HEK293T (cell line): ENCODE measurements at places on chromosomes 11 and 22.

DNA sequence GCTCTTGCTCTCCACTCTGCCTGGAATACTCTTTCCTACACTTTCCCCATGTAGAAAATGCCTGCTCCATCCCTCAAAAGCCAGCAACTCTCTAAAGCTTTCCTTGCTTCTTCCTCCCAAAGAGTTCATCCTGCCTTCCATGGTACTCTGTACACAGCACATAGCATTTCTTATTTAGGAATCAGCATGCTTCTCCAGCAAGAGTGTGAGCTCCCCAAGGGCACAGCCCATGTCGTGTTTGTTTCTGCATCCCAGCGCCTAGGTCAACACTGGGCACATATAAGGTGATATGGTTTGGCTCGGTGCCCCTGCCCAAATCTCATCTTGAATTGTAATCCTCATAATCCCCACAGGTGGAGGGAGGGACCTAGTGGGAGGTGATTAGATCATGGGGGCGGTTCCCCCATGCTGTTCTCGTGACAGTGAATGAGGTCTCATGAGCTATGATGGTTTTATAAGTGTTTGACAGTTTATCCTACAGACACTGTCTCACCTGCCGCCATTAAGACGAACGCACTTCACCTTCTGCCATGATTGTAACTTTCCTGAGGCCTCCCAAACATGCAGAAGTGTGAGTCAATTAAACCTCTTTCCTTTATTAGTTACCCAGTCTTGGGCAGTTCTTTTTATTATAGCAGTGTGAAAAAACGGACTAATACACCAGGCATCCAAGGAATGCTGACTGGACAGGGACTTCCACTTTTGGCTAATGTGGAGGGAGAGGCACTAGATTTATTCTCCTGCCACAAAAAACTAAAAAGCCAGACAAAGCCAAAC lies 8.2 kb downstream of the VPS37C start:
- DNase-seq, result no peak

- DNase-seq, result no peak
These were observed 126.5 kb downstream of the RASSF10 start for GRCh38 chr11:13135385-13136271.

DNA sequence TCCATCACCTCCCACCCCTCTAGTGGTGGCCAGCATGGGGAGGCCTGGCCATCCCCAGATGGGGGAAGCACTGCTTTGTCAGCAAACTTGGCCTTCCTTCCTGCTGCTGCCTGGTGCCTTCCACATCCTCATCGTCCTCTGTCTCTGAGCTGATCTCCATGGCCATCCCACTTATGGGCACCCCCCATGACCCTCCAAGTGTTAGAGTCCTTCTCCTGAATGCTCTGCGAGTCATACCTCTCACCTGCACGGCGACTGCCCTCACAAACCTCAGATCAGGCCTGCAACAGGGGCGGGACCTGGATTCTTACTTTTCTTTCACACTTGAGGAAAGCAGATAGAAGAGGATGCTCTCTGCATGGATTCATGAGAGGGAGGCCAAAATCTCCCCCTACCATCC lies 24.0 kb downstream of the POU2AF1 start:
- DNase-seq, result no peak

DNA sequence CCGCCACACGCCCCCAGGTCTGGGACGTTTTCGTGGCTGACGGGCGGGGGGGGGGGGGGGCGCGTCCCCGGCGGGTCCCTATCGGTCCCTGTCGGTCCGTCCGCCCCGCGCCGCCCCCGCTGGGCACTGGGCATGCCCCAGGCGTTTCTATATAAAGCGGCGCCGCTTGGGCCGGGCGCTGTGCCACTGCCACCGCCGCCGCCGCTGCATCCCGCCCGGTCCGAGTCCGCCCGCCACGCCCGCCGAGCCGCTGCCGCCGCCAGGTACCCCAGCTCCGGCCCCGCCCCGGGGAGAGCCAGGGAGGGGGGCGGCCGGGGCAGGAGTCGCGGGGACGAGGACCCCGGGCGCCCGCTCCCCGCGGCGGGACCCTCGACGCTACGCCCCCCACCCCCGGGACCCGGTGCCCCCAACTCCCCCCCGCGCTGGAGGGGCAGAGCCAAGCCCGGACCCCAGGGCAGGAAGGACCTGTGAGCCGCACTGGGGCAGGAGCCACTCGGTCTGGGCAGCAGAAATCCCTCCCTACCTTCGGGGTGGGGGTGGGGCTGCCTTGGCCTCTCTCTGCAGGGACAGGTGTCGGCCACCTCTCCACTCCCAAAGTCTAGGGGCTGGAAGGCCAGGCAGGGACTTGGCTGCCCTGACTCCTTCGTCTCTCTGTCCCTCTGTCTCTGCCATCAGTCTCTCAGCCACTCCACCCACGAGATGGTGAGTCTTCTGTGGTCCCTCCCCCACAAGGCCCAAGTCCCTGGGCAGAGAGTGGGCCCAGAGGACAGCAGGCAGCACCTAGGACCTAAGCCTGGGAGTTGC lies at the start of gene CARNS1:
CARNS1 (plus strand) TSS at position 178 of the 804 bp plus-strand sequence; CDS start at position 700, 522 bp downstream.
- DNase-seq, result no peak

DNA sequence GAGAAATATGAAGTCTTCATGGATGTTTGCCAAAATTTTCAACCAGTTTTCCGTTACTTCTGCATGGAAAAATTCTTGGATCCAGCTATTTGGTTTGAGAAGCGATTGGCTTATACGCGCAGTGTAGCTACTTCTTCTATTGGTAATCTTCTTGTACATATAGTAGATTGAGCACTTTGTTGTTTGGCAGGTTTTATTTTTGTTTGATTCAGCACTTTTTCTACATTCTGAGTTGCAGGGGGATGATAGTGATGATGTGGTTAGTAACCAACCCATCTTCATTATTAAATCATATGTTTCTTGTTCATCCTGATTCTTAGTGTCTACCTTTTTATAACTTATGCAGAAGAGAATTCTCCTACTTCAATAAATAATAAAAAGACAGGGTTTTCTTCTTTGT lies 121.6 kb downstream of the C11orf65 start:
- DNase-seq, result no peak

DNA sequence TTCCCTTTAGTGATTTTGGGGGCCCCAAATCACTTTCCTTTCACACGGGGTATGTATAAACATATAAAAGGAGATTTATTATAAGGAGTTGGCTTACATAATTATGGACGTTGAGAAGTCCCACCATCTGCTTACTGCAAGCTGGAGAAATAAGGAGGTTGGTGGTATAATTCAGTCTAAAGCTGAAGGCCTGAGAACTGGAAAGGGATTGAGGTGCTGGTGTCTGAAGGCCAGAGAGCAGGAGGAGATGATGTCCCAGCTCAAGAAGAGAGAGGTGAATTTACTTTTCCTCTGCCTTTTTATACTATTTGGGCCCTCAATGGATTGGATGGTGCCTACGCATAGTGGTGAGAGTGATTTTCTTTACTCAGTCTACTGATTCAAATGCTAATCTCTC lies 1.3 kb upstream of the ZNF202 start:
- DNase-seq, result no peak

DNA sequence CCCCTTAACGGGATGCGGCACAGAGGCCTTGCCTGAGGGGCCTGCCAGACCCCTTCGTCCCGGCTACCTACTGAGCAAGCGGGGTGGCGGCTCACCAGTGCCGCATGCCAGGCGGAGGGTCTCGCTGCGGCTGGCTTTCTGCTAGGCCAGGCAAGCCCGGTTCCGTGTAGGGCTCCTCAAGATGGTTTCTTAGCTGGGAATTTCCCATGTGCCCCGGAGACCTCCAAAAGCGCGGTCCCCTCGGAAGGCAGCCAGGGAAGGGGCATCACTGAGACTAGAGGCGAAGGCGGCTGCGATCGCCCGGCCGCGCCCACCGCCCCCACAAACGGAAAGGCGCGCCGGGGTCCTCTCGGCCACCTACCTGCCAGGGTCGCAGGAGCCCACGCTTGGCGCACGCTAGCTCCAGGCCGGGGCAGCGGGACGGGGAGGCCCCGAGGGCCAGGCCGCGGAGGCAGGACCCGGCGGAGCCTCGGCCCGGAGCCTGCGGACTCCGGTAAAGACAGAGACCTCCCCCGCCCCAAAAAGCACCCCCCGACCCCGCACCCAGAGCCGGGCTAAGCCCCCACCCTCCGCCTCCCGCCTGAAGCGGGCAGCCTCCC lies 23.8 kb downstream of the MICAL3 start:
- DNase-seq, result peak; percentile 37

DNA sequence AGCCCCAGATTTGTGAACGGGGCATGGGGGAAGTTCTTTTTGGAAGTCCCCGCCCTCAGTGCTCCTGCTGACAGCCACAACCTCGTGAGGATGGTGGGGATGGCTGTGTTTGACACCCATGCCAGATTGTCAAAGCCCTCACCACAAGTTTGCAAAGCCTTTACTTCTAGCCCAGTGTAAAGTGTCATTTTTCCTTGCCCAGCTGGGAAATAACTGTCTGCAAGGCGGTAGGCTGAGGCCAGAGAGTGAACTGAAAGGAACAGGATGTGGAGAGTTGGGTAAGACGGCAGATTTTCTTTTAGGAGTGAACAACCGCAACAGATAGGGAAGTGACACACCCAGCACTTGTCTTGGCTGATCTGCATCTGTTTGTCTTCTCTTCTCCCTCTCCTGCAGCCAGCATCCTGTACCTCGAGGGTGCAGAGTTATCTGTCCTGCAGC lies 13.6 kb downstream of the IL17RA start:
- DNase-seq, result no peak

DNA sequence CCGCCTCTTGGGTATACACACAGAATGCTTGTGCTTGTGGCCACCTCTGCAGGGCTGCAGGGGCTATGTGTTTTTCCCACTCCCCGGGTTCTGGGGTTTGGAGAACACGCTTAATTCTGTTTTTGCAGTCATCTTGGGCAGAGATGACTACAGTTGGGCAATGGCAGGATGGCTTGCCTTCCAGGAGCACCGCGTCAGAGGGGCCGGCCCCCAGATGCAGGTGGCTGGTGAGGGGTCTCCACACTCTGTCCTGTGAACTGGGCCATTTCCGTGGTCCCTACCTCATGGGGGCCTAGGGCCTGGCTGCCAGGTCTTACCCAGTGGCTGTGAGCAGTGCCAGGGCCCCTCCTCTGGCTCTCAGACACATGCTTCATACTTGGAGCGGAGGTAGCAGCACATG lies 68.3 kb downstream of the CTTN start:
- no peak for DNase-seq

DNA sequence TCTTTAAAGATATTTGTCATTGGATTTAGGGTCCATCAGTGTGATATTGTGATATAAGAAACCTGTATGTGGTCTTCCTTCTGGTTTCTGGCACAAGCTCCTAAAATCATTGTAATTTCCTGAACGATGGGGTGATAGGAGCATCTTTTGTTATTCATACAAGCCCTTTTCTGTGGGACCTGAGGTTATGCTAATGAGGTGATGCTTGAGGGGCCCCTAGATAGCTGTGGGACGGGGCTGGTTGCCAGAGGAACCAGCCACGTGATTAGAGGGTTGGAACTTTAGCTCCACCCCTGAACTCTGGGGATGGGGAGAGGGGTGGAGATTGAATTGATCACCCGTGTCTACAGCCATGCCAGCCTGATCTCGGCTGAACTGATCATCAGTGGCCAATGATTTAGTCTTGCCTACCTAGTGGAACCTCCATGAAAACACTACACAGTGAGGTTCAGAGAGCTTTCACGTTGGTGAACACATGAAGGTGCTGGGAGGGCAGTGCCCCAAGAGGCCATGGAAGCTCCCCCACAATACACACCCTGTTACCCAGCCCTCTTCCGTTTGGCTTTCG lies 62.8 kb downstream of the BCR start:
- DNase-seq, result no peak

GRCh38 chr11:11996321-11997048 lies 11.9 kb downstream of the DKK3 start:
- DNase-seq, result no peak

GRCh38 chr22:35894937-35895708 lies 133.5 kb downstream of the RBFOX2 start:
- DNase-seq, result peak; percentile 27

- DNase-seq, result no peak
These were observed 46.8 kb upstream of the KCNQ1OT1 start for GRCh38 chr11:2746401-2747247.

GRCh38 chr11:12496181-12497025 lies 119.0 kb downstream of the PARVA start:
- no peak for DNase-seq

GRCh38 chr22:44309647-44310046 lies 3.1 kb downstream of the SHISAL1 start:
- DNase-seq, result no peak

DNA sequence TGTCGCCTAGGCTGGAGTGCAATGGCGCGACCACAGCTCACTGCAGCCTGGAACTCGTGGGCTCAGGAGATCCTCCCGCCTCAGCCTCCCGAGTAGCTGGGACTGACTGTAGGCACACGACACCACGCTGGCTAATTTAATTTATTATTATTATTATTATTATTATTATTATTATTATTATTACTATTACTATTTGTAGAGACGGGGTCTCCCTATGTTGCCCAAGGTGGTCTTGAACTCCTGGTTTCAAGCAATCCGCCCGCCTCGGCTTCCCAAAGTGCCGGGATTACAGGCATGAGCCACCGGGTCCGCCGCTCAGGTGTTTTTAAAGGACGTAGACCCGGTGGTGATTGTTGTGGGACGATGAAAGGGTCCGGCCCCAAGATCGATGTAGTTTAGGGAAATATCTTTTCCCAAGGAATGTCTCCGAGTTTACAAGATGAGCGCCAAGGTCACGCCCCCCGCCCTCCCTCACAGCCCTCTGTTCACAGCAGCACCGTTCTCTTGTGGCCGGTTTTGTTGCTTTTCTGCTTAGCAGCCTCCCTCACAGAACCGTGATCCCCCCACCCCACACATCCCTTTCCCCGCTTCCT lies 728 bp upstream of the POGLUT3 start:
- DNase-seq, result no peak

- no peak for DNase-seq
These were observed 21.9 kb upstream of the NXPE4 start for GRCh38 chr11:114617157-114618124.

DNA sequence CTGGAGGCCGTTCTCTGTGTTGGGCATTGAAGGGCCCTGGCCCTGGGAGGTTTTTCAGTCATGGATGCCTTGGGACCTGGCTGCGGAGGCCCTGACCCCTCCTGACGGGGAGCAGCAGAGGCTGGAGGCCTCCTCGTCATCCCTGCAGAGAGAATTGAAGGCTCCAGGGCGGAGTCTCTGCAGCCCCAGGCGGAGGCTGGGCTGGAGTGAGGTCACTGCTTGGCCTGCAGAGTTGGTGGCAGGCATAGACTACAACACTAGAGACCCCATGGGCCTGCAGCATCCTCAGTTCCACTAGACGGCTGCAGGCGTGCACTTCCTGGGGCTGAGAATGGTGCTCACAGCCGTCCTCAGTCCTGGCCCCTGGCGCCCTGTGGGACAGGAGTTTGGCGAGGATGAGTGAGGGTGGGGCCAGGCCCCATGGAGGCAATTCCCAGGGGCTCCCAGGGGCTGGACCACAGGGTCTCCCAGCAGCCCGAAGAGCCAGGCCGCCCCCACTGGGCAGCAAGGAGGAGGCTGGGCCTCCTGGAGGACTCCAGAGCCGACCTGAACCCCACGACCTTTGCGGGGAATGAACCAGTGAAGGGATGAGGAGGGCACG lies 1194.9 kb downstream of the BRD1 start:
- DNase-seq, result no peak

- no peak for DNase-seq
These were observed 229.0 kb upstream of the ZC3H12C start for GRCh38 chr11:109864151-109864661.

- no peak for DNase-seq
These were observed 58.6 kb downstream of the DDIAS start for GRCh38 chr11:82959987-82960778.

GRCh38 chr11:13745165-13745564 lies 76.7 kb downstream of the FAR1 start:
- no peak for DNase-seq

GRCh38 chr11:66619080-66619554 lies 2.7 kb downstream of the RBM14 start:
- no peak for DNase-seq

GRCh38 chr11:65381716-65382032 lies 772 bp downstream of the SLC25A45 start:
- peak; percentile 21 for DNase-seq
